ENCODE measurements at places on chromosomes 4 and X. TPM values are rescaled to one million over a fixed set of nuclear protein-coding genes. Genes with fewer than 3 reads are reported as not detected.

Gene MAOB
- polyA plus RNA-seq, result 47.6 TPM

- DNase-seq, result no peak
These were observed 314.5 kb downstream of the CAMK2D start for GRCh38 chr4:113447061-113447460.

Gene MAP7D2
- polyA plus RNA-seq, result 3.2 TPM

DNA sequence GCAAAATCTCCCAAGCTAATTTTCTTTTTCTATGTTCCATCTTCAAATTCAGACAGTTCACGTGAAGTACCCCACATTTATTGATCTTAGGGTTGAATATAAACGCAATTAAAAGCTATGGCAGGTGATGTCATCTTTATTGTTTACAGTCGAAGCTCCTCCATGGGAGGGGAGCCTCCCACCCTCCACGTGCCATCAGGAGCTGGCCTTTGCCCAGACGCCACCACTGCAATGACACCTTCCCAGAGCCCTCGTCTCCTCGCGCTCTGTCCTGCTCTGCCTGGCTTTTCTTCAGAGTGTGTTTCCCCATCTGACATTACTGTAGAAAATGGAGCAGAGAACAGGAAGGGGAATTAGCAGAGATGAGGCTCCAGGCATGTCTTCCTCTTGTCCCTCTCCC is 18.8 kb upstream of the CYP4V2 start:
- DNase-seq, result no peak
